WERI-Rb-1 (cell line): ENCODE measurements at places on chromosomes 6 and 20.

DNA sequence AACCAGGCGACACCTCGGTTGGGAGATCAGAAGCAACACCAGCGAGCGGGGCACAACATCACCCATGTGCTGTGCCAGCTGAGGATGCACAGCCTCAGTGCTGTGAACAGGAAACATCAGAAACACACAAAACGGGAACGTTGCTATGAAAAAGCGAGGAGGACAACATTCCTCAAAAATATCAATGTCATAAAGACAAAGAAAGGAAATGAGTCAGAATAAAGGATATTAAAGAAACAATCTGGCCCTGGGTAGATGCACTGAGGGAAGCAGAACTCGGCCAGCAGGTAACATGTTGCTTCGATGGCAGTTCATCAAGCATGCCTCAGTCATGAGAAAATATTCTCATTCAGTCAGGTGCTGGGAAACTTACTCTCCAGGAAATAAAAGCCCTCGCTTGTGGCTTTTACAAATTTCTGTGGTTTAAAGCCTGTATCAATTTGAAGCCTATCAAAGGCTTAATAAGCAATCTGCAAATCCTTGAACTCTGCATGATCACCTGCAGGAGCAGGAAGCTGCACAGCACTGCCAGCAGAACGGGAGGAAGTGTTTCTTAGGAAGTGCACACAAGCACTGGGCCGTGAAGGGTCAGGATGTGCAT is 77.5 kb downstream of the GINS1 start:
- no peak for DNase-seq

DNA sequence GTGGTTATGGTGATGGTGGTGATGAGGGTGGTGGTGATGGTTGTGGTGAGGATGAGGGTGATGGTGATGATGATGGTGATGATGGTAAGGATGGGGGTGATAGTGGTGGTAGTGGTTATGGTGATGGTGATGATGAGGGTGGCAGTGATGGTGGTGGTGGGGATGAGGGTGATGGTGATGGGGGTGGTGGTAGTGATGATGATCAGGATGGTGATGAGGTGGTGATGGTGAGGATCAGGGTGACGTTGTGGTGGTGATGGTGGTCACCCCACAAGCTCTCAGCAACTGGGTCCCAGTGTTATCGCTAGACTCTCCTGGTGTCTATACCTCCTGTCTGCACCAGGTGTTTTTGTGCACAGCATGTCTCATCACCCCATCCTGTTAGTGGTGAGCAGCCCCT is 85.0 kb downstream of the TMEM242 start:
- DNase-seq = no peak

DNA sequence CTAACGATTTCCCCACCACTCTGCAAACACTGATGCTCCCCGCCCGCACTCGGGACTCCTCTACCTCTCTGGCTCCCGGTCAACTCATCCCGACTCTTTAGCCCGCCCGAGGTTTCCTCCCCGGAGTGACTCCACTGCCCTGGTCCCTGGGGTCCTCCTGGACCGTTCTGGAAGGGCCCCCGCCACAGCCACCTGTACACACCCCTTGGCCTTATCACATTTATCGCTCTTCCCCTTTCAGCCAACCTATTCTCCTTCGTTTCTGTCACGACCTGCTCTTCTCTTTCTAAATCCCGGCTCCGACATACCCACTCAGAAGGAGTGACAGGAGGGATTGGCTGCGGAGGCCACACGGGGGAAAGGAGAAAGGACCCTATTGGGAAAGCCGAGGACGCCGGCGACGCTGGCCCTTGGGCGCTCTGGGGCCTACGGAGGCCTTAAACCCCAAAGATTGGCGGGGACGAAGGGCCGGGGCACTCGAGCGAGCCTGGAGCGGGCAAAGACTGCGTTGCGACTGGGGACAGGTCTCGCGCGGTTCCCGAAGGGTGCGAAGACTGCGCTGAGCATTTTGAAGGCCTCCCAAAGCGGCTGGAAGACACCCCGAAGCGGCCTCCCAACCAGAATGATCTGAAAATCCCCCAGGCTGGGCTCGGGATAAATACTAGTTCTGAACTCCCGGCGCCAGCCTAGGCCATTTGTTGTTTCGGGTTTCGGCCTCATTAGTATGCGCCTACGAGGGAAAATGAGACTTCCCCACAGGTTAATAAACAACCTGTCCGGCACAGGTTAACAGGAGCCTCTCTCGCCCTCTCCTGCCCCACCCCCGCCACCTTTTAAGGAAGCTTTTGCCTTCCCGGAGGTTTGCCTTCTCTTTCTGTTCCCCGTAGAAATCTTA is 9.2 kb downstream of the SIM1 start:
- no peak for DNase-seq

DNA sequence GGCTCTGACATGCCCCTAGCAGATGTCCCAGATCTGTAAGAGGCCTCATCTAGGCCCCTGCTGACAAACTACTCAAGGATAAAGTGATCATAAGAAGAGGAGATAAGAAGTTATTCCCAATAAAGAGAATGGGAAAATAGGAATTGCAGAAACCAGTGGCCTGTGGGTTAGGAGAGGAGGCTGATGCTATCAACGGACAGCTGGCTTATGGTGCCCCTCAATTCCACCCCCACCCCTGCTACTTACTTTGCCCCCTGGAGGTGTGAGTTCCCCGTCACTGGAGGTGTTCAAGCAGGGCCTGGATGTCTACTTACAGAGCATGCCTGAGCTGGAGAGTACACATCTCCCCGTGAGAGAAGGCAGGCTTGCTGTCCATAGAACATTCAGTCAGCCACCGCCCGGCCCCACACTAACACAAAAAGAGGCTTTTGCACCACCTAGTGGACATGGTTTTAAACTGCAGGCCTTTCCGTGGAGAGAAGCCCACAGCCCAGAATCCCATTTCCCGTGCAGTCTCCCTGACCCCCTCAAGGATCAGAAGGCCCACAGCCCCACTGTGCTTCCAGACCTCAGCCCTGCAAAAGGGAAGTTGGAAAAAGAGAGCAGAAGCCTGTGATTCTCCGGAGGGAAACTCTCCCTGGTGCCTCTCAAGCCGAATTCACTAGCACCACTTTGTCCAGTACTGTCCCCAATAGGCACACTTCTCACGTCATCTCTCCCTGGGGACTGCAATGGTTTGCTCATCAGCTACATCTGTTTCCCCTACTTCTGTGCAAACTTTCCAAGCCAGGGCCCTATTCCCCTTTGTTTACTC is 23.8 kb upstream of the BNIP5 start:
- peak; percentile 93 for DNase-seq

DNA sequence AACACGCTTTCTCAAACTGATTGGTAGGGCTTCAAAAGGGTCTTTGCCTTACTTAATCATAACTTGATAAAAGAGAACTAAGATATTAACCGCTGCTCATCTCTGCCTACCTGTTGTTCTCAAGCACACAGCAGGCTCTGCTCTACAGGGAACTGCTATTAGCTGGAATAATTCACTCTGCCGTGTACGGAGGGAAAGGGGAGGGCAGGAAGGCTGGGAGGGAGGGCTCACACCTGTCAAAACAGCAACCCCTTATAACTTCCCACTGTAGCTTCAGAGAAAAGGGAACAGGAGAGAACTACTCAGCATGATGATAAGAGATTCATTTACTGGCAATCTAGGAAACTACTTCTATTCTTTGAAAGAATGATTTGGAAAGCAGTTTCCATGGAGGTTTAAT is 75.1 kb downstream of the ZMYND8 start:
- no peak for DNase-seq

GRCh38 chr20:3233991-3234498 is 4.9 kb downstream of the SLC4A11 start:
- no peak for DNase-seq

DNA sequence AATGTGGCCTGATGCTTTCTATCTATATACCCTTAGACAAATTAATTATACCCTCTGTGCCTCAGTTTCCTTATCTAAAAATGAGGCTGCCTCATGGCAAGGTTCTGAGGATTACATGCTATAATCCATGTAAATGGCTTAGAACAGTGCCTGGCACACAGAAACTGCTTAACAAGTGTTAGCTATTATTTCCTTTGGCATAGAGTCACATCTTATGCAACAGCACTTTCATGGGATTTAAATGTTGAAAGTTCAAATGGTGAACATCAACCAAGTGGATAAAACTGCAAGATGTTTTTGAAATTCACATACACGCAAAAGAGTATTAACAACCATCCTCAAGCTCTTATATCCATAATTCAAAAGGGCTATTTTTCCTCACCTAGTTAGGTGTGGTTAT is 202.8 kb upstream of the JAG1 start:
- DNase-seq = no peak

DNA sequence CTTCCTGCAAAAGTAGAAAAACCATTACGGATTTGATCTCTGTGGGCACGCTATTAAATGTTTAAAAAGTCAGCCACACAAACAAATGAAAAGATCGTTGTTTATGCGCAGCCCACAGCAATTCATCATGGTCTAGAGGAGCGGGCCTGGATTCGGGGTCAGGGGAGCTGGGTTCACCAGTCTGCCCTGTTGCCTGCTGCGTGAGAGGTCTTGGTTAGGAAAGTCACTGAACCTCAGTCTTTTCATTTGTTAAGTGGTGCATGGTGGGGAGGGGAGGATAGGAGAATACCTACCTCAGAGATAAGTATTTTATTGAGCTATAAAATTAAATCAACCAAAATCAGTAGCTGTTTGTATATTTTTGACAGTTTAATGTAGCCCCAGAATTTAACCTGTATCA is 47.3 kb upstream of the FYN start:
- DNase-seq = no peak
